Thymus (tissue), 14 donors: ENCODE measurements at places on chromosomes 5 and 9.

DNA sequence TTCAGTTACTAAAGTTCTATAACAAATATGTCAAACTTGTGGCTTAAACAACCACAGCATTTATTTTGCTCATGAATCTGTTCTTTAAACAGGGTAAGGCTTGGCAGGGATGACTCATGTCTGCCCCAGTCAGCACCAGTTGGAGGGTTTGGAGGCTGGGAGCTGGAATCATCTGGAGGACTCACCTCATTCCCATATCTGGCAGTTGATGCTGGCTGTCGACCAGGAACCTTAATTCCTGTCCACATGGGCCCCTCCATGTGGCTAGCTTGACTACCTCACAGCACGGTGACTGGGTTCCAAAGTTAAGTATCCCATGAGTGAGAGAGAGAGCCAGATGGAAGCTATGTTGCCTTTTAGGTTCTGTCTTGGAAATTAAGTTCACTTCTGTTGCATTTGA, 13.8 kb upstream of the CCL28 start:
- no peaks in the 10 kb centered on the region for H3K27me3 ChIP-seq
- no peak overlapping the region for H3K4me3 ChIP-seq
- no peak overlapping the region for H3K27ac ChIP-seq
- no peaks in the 10 kb centered on the region for H3K36me3 ChIP-seq

- no peak overlapping the region for H3K27ac ChIP-seq
- H3K36me3 ChIP-seq = no peaks in the 10 kb centered on the region
- no peak overlapping the region for H3K4me3 ChIP-seq
- H3K4me1 ChIP-seq = no peaks in the 10 kb centered on the region
- H3K27me3 ChIP-seq = no peaks in the 10 kb centered on the region
Measured at GRCh38 chr5:154249826-154250225, 59.3 kb downstream of the GALNT10 start.

DNA sequence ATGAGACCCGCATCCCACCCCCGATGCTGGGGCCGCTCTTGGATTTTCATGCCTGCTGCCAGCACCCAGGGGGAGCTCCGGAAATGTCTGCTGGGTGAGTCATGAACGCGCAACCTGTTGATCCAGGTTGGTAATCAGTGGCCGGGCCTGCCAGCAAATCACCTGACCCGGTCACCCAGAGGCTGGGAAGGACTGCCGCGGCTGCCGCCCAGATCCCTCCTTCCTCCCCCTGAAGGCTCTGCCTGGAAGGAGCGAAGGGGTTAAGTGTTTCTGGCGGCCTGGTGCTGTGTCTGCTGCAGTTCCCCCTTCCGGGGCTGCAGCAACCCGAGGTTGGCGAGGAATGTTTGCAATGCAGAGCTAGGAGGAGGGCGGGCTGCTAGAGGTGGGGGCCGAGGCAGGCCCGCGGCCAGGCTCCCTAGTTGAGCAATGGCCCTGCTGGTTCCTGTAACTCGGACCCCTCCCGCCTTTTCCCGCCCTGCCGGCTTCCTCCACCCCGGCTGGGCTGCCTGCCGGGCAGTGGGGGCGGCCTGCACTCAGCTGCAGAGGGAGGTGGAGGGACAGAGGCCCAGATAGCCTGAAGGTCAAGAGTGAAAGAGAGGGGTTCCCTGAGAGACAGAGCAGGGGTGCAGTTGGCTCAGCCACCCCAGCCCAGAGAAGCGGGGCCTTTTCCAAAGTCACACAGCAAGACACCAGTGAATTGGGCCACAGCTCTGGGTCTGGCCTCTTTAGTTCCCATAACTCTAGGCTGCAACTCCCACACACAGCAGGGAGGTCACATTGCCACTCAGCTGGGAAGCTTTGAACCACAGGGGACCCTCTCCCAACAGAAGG, 156.3 kb upstream of the IER5L start:
- peak overlapping the region; percentile 14 for H3K4me3 ChIP-seq
- H3K36me3 ChIP-seq = no peaks in the 10 kb centered on the region
- H3K4me1 ChIP-seq = peaks cover 46% of the 10 kb centered on the region
- peak overlapping the region; percentile 80 for H3K27ac ChIP-seq
- DNase-seq = peak; percentile 43

DNA sequence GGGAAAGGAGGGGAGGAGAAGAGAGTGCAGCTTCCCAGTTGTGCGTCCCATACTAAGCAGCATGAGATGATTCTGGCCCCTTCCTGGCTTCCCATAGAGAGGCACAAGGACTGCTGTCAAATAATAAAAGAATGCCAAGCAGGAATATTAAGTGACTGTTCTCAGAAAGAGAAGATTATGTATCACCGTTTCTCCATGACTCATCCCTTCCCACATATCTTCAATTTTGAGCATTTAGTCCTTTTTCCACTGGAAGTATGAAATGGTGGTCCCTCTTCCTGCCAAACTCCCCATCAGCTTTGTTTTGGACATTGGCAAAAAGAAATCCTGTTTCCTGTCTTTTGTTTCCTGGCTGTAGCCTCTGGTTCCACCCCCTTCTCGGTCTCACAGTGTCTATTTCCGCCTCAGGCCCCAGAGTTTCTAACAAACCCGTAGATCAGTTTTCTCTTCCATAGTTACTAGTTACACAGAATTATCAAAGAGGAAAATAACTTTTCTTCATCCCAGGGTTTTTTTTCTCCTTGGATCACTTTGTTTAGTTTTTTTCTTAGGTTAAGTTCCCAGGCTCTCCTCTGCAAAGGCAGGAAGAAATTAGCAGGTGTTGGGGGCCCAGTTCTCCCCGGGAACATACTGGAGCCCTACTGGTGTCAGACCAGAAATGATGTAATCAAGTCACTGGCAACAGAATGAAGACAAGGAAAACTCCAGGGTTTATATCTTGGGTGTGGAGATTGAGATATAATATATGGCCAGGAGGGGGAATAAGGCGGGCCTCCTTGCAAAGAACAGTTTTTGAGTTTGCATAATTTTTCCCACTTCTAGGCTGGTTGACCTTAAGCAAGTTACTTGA, 26.4 kb upstream of the ARHGAP26 start:
- H3K4me1 ChIP-seq = peaks cover 7% of the 10 kb centered on the region
- H3K36me3 ChIP-seq = no peaks in the 10 kb centered on the region
- no peaks in the 10 kb centered on the region for H3K27me3 ChIP-seq
- no peak for DNase-seq

GRCh38 chr5:174323878-174324281, 278.4 kb downstream of the NSG2 start:
- H3K27me3 ChIP-seq = no peaks in the 10 kb centered on the region
- no peak for DNase-seq
- no peaks in the 10 kb centered on the region for H3K36me3 ChIP-seq
- no peak overlapping the region for H3K4me3 ChIP-seq
- no peak overlapping the region for H3K27ac ChIP-seq
- no peaks in the 10 kb centered on the region for H3K4me1 ChIP-seq
